ENCODE measurements at places on chromosomes 12 and 14.

DNA sequence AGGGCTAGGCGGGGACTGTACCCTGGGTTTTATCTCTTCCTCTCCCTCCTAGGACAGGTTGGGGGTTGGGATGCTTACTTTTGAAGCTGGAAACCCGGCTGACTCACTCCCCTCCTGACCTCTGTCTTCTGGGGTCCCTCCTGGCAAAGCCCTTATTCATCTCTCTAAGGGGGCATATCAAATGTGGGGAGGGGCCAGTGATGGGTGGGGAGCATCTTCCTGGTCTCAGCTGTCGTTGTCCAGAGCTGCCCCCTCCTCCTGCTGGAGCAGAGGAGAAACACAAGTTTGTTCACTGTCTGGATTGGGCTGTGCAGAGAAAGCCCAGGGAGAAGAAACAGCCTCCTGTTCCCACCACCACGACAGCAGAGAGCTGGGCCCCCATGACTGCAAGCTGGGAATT is 85.8 kb downstream of the TNFAIP2 start:
- DNase-seq: no peak

DNA sequence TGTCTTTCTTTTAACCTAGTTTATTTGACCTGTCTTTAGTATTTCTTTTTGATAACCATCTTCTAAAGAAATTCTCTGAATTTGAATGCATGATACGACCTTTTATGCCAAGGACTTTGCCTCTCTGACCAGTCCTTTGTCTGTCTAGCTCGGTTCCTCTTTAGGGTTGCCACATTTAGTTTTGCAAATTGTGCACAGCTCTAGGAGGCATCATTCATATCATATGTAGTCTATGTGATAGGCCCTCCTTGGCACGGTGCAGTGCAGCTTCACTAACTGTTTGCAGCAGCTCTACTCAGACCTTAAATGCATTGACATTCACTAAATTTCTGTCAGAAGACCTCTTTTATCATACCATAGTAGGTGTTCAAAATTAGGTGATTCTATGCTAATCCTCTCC is 75.6 kb downstream of the USP15 start:
- DNase-seq: peak; percentile 55

- no peak for DNase-seq
Measured at GRCh38 chr12:132343294-132344004, 14.1 kb upstream of the GALNT9 start.

DNA sequence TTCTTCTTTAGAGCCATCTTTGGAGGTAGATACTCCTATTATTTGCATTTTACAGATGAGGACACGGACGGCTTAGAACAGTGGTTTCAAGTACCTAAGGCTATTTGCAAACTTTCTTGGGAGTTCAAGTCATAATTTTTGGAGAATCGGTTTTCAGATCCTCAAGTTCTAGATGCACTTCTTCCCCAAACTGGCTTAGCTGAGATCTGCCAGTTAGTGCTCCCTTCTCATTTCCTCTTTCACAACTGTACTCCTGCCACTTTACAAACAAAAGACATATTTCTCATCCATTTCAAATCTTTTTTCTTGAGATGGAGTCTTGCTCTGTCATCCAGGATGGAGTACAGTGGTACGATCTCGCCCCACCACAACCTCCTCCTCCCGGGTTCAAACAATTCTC is 77.3 kb downstream of the HELB start:
- peak; percentile 60 for DNase-seq

DNA sequence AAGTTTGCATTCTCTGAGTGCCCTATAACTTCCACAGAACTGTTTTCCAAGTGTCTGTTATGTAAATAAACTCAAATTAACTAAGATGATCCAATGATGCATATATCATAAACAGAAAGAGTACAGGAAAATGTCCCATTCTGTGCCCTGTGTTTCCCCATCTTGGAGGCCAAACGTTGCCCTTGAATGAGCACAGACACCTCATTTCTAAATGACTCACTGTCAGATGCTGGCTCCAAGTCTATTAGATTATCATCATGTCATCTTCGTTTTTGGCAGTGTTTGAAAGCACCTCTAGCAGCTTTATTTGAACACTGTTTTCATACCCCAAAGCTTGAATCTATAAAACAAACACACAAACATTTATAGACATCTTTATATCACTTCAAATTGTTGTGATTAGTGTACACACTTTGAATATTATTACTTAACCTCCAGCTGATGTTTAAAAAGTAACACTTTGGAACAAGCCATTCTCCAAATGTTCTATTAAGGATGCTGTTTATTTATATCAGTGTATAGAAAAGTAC is 424.2 kb downstream of the NOVA1 start:
- DNase-seq: no peak

- DNase-seq: peak; percentile 58
Measured at GRCh38 chr12:29733060-29733459, 50.7 kb downstream of the TMTC1 start.

GRCh38 chr14:38629412-38629811 is 373.5 kb upstream of the CLEC14A start:
- no peak for DNase-seq

DNA sequence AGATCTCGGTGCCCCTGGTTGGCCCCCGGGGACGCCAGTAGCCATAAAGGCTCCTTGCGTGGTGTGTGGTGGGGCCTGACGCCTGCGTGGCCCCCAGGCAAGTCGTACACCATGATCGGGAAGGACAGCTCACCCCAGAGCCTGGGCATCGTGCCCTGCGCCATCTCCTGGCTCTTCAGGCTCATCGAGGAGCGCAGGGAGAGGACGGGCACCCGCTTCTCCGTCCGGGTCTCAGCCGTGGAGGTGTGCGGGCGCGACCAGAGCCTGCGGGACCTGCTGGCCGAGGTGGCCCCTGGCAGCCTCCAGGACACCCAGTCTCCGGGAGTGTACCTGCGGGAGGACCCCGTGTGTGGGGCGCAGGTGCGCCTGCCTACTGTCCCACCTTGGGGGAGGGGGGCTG is 34.5 kb downstream of the KIF26A start:
- no peak for DNase-seq

DNA sequence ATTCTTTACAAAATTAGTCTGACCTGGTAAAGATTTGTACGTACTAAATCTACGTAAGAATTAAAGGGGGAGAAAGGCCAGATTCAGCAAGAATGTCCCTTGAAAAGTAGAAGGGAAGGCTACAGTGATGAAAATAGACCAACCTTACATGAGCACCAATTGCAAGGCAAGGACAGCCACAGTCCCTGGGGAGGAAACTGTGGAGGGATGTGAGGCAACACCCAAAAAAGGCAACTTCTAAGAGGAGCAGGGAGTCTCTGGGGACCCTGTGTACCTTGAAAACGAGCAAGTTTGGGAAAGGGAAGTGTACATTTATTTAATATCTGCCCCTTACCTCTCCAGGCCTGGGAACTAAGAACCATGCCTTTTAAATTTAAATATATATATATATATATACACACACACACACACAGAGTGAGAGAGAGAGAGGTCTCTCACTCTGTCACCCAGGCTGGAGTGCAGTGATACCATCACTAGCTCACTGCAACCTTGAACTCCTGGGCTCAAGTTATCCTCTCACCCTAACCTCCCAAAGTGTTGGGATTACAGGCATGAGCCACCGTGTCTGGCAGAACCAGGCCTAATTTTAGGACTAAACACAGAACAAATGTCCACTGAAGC is 56.4 kb downstream of the TMCC3 start:
- no peak for DNase-seq

- DNase-seq: no peak
Measured at GRCh38 chr12:45626965-45627364, 102.5 kb upstream of the ARID2 start.

- DNase-seq: no peak
Measured at GRCh38 chr12:22266101-22266500, 68.4 kb downstream of the ST8SIA1 start.

- DNase-seq: no peak
Measured at GRCh38 chr12:79406993-79407392, 283.8 kb downstream of the PAWR start.

DNA sequence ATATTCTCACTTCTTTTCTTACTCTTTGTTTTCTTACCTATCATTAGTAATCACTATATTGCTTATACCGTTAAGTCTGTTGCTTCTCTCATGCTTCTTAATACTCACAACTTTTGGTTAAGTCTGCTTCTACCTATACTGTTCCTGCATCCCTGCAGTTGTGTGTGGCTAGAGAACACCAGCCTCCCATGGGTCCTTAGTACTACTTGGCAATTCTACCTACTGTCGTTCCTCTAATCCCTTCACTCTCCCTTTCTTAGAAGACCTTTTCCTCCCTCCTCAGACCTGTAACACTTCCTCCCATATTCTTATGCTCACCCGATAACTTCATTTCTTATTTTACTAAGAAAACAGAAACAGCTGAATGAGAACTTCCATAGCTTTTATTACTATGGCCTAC is 29.3 kb downstream of the CNOT2 start:
- DNase-seq: no peak

DNA sequence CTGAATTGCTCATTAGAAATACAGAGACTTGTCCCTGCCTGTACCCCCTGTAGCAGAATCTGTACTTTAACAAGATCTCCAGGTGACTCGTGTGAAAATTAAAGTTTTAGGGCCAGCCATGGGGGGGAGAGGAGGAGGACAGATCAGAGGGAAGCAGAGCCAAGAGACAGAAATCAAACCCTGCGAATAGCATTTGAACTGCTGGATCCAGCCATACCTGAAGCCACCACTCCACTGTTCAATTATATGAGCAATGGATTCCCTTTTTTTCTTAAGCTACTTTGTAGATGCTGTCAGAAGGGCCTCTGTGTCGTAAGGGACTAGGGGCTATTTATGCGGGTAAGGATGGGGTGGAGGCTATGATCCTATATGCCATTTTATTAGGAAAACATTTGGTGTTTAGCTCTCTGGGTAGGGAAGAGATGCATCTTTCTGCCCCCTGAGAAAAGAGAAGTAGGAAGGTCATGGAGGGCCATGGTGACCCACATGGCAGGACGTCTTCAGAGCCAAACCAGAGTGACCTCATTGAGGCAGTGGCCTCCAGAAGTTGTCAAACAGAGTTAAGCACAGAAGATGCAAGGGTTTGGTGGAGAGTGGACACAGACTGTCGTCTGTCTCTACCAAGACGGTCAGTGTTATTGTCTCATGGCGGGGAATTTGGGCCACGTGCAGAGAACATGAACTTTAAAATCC is 203.9 kb downstream of the PHETA1 start:
- DNase-seq: no peak

GRCh38 chr14:105410642-105411016 is 9.0 kb upstream of the MTA1 start:
- no peak for DNase-seq

DNA sequence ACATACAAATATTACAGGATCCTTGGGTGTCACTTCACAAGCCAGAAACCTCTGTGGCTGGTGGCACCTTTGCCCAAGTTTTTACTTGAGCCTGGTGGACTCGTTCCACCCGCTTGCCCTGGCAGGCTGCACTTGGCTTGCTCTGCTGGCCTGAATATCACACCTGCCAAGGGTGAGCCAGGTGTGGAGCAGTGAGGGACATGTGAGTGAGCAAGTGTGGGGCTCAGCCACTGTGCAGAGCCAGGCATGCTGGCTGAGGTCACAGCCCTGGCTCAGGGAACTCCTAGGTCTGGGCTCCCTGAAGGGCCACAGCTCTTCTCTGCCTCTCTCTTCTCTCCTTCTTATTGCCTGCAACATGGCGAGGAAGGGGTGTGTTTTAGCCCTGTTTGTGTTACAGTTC is 82.0 kb downstream of the SLC16A7 start:
- no peak for DNase-seq

DNA sequence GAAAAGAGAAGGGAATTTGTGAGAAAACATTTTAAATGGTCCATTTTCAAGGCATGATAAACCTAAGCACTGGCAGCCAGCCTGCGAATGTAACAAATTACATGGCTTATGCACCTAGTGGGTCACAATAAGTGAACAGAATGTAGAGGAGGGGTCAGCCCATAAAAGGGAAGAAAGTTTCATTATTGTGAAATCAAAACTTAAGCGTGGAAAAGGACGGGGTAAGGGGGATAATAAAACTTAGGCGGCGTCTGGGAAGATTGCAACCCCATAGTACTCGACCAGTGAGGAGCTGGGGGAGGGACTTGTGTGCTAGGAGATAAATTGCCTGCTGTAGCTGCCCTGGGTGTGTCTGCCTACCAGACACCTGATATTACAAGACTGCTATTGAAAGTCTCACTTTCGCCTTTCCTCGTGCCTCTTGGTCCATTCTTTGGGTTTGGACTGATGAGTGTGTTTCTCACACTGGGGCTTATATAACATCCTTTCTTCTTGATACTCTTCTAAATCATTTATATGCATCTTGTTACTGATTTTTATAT is 40.6 kb downstream of the ZDHHC17 start:
- DNase-seq: no peak

DNA sequence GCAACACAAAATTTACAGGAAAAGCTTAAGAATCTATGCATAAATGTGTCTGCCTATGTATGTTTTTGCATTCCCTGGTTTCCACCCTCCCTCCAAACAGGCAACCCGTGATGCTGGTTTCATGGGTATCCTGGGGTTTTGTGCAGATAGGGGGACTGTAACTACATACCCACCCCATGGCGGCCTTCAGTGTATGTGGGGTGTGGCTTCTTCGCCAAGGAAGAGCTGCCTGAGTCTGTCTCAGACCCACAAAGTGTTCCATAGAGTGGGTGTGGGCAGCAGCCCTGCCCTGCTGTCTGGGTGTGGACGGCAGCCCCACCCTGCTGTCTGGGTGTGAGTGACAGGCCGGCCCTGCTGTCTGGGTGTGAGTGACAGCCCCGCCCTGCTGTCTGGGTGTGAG is 174.8 kb downstream of the ADGRD1 start:
- DNase-seq: no peak

- no peak for DNase-seq
Measured at GRCh38 chr12:19419086-19419485, 20.2 kb upstream of the AEBP2 start.

DNA sequence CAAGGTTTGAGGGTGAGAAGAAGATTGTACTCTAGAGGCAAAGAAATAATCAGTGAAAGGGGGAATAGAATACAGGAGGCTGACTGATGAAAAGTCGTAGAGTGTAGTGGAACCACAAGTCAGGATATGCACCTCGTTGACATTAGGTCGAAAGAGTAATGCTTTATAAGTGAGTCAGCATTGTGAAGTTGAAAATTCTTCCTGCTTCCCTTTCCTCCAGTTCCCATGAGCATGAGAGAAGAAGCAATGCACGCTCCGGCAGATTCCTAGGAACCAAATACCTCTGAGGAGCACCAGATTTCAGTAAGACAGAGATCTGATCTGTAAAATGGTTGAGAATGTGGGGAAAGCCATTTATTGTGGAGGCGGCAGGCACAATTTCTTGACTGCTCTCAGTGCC is 16.5 kb downstream of the CCER1 start:
- DNase-seq: no peak

DNA sequence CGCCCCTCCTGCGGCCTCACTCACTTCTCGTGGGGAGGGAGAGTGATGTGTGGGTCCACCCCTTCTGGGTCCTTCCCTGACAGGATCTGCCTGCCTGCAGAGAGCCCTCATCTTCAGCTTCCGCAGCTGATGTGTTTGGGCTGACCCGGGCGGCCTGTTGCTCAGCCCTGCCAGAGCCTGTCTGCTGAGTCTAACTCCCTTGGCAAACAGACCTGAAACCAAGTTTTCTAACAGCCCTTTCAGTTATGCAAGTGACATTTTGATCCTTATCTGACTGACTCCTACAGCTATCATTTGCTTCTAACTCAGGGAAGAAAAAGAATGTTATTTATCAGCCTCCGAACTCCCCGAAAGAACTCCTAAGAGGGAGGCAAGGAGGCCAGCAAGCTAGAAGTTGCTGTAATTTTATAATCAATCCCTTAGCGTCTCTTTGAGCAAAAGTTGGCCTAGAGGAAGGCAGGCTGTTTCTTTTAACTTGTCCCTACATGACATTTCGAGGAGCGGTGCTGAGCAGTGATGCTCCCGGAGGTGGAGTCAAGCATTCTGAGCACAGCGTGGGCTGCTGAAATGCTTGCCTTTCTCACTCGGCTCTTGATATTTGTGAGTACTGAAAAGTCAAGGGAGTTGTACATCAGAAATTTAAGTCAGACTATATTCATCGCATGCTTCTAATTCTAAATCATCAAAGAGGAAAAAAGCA is 31.5 kb upstream of the CACNA2D4 start:
- DNase-seq: no peak

Data from inflammatory macrophage treated with lipopolysaccharide for 4 hours (primary cell).